Posterior vena cava (tissue), 2 donors: ENCODE measurements at places on chromosomes 12 and 14. TPM values are rescaled to one million over a fixed set of nuclear protein-coding genes. Genes with fewer than 3 reads are reported as not detected.

- no peak for DNase-seq
Measured at GRCh38 chr14:45284802-45285201, 31.8 kb upstream of the MIS18BP1 start.

- DNase-seq, result no peak
Measured at GRCh38 chr14:65294816-65295215, 117.7 kb upstream of the FUT8 start.

DNA sequence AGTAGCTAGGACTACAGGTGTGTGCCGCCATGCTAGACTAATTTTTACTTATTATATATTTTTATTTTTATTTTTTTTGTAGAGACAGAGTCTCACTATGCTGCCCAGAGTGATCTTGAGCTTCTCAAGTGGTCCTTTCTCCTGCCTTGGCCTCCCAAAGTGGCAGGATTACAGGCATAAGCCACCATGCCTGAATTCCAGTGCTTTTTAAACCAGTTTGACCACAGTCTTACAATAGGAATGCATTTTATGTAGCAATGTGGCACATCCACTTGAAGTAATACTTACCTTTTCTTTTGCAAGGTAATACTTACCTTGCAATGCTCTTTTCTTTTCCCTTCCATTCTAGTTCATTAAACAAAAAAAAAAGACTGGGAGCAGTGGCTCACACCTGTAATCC, 38.0 kb upstream of the CPM start:
- no peak for DNase-seq

Gene AEBP2
- 44.0 TPM for total RNA-seq

GRCh38 chr14:43413084-43413483, 1094.0 kb downstream of the FSCB start:
- DNase-seq, result no peak

- peak; percentile 58 for DNase-seq
Measured at GRCh38 chr12:91272461-91273063, 89.9 kb upstream of the DCN start.

DNA sequence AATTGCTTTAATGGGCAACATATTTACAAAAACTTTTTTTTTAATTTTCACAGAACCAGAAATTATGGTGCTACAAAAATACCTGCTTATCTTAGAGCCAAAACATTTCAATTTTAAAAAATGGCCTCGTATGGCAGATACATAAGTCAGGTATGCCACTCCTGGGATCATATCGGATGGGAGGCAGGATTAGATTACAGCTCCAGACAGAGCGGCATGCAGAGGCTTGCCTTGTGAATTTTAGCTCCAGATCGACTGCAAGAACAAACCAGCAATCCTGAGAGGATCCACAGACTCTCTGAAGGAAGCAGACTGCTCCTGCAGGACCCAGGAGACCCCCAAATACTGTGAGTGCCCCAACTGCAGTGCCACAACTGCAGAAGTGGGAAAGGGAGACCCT, 169.3 kb upstream of the AMIGO2 start:
- DNase-seq, result no peak

DNA sequence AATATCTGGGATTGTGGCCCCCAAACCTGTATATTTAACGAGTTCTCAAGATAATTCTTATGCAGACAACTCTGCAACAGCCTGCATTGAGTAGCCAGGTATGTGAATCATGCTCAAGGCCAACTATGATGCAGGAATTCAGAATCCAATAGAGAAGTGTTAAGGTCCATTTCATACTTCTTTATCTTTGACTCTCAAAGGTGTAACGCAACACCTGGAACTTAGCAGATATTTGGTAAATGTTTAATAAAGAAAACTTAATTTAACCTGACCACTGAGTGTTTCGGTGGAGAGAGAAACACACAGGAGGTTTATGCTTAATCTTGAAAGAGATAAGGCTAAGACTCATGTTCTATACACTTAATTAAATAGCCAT, 156.5 kb upstream of the PLEKHG7 start:
- no peak for DNase-seq

Gene REC8
- 8.0 TPM for total RNA-seq

DNA sequence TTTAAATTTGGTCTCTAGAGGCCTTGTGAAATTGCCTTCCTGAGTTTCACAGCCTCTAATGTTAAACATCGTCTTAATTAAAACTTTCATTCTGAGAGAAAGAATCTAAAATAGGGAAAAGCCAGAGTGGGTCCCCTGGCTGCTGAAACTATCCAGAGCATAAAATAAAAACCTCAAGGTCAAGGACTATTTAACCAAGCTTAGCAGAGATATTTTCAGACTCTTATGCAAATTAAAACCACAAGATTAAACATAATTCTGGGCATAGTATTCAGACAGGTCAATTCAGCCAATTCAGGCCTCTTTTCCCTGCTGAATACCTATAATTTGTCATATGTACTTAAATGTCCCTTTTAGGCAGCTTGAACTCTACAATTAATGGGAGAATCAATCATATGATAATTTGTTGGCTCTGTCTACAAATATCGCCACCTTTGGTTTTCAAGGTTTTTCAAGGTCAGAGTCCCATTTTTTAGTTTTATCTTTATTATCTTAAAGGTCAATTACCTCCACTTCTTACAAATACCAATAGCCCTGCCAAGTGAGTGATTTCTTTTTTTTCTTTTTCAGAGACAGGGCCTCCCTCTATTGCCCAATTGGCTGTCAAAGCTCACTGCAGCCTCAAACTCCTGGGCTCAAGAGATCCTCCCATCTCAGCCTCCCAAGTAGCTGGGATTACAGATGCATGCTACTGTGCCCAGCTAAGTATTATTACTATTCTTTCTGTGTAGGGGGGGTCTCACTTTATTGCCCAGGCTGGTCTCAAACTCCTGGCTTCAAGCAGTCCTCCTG, 257.1 kb downstream of the PHLDA1 start:
- no peak for DNase-seq

- DNase-seq, result no peak
Measured at GRCh38 chr14:78172428-78172827, 2.3 kb downstream of the NRXN3 start.

DNA sequence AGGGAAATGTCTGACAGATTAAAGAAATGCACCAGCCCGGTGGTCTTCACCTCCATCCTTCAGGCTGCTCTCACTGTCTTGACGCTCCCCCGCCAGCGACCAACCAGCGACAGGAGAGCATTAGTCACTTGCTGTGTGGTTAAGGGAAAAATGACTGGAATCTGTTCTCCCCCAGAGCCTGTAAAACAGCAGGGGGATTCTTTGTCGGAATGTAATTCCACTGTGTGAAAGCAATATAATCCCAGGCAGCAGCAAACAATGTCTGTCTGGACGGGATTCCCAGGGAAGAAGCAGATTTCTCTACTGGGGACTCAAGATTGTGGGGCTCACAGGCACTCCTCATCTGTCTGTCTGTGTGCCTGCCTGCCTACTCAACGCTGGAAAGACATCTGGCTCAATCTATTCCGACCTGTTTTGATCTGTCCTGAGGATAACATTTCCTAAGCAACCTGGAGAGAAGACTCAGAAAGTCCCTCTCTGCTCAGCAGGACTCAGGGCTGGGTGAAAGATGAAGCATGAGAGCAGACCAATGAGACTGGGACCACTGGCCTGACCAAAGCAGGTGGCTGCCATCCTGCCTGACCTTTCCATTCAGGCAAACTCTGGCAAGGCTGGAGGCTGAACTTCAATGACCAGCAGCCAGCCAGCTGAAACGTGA, 54.6 kb downstream of the NUAK1 start:
- no peak for DNase-seq

- no peak for DNase-seq
Measured at GRCh38 chr14:105082703-105083102, 17.5 kb upstream of the GPR132 start.

Gene NRIP2
- total RNA-seq, result 3.6 TPM

- peak; percentile 62 for DNase-seq
Measured at GRCh38 chr14:99681101-99681831, 2.8 kb upstream of the CYP46A1 start.

DNA sequence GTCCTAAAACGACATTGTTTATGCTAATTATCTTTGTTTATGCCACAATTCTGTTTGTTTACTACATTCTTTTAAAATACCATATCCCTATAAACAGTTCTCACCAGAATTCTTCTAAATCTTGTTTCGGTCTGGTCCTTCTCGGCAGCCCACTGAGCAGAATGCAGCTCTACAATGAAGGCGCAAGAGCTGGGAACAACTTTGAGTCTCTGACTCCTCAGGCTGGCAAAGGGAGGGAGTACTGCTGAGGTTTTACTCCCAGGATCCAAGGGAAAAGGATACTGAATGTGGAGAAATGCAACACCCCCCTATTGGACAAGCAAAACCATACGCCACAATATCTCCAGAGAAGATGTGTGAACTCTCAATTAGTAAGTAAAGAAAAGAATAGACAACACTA, 5.4 kb downstream of the SOX5 start:
- DNase-seq, result no peak

DNA sequence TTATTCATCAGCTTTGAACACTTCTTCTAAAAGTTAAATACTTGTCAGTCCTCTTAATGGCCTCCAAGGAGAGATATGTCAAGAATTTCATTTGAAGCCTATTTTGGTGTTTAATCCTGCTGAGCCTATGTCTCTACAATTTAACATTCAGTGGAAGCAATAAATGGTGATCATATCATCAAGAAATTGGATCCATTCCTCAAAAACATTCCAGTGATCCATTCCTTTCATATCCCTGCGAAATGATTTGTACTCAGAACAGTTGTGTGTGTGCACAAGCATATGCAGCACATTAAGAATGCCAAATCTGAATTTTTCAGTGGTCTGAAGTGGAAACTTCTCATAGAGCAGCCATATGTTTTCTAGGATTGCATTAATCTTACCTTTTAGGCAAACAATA, 373.7 kb upstream of the SYT1 start:
- no peak for DNase-seq

Gene RNU4-1
- total RNA-seq, result 5,081 TPM

DNA sequence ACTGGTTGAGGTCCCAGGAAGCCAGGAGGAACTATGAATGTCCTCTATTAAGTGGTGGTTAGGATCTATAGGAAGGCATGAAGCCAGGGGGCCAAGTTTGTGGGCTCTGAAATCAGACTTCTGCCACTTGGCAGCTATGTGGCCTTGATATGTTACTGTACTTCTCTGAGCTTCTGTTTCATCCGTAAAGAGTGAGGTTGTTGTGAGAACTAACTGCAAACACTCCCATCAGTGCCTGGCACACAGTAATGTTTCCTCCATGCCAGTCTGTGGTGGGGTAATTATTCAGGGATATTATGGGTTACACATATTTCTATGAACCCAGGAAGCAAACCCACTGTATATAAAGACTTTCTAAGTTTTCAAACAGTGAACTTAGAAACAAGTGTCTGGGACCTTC, 57.4 kb downstream of the PLXNC1 start:
- no peak for DNase-seq

DNA sequence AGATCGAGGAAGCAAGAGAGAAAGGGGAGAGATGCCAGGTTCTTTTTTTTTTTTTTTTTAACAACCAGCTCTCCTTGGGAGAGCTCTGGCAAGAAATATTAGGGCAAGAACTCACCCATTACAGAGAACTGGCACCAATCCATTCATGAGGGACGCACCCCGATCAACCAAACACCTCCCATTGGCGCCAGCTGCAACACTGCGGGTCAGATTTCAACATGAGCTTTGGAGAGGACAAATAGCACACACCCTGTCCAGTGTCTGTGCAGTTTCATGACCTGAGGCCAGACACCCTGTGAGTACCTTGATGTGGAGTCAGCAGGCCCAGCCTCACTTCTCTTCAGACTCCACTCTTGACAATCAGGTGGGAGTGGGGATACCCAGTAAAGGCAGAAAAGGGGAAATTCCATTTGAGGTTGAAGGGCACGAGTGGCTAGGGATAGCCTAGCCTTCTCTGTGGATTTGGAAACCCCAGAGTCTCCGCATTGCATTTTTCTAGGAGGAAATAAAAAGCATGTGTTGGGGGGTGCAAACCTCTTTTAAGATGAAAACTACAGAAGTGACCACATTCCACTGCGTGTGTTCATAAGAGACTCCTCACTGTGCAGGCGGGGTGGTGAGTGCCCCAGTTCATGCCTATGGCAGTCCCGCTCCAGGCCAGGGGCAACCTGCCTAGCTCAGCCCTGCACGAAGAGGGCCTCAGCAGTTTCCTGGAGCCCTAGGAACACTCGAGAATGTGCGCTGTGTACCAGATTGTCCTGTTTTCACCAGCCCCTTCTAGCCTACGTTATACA, 42.4 kb upstream of the GPATCH2L start:
- DNase-seq, result no peak

- DNase-seq, result peak; percentile 22
Measured at GRCh38 chr12:6294156-6295093, 16.1 kb upstream of the PLEKHG6 start.

Gene IFT81
- total RNA-seq, result 15.0 TPM

Gene INHBC
- not detected for total RNA-seq

DNA sequence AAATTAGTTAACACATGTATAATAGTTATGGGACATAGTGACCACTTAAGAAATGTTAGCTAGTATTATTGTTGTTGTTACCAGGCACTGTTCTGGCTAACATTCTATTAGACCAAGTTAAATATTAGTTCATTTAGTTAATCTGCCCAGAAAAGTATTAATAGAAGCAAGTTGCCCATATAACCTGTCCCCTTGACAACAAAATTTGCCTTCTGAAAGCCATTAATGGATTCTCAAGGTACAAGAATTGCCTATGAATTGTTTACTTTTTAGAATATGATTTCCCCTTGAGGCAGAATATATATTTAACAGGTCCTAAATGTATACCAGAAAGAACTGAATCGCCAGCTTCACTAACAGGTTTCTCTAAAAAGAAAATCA, 167.3 kb upstream of the TMCC3 start:
- no peak for DNase-seq

Gene P2RX2
- not detected for total RNA-seq

Gene ARHGEF40
- total RNA-seq, result 48.6 TPM

Gene RPS6KL1
- total RNA-seq, result 9.6 TPM

- DNase-seq, result no peak
Measured at GRCh38 chr14:81384900-81385299, 15.2 kb downstream of the STON2 start.

Gene ABCC9
- 90.4 TPM for total RNA-seq

Gene NUMB
- total RNA-seq, result 76.5 TPM

DNA sequence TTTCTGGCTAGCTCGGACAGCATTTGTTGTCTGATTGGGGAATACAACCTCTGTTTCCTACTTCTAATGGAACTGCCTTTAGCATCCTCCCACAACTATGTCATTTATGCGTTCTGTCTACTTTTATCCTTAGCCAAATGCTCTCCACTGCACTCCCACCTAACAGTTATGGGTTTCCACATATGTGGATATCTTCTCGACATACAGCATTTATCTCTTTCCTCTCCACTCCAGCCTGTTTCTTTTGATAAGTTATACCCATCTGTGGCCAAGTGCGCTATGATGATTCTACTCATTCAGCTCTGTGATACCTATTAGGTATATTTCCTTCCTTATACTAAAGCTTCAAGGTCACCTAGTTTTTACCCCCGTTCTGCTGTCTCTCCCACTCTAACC, 122.2 kb upstream of the NAP1L1 start:
- DNase-seq, result no peak

GRCh38 chr14:98822917-98823316, 449.1 kb downstream of the BCL11B start:
- DNase-seq, result no peak

- DNase-seq, result no peak
Measured at GRCh38 chr12:108825201-108825950, 32.0 kb downstream of the SSH1 start.

- no peak for DNase-seq
Measured at GRCh38 chr12:126519833-126520232, 1454.6 kb downstream of the AACS start.
